DMS53 (cell line): ENCODE measurements at places on chromosomes 5 and 9.

DNA sequence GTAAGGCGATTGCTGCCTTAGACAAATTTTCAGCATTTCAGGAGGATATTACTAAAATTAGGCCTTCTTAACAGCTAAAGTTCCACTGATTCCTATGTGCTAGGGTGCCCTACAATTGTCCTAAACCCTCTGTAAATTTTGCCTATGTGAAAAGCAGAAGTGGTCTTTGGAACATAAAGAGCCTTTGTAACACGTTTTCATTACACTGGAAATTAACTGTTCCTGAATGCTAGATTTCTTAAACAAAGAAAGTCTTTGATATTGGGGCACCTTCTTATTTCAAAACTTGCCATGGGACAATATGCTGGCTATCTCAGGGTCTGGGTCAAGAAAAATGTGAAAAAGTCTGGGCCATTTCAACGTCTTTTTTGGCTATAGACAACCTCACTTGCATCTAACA, 60.4 kb upstream of the MOCS2 start:
- no peak for DNase-seq

DNA sequence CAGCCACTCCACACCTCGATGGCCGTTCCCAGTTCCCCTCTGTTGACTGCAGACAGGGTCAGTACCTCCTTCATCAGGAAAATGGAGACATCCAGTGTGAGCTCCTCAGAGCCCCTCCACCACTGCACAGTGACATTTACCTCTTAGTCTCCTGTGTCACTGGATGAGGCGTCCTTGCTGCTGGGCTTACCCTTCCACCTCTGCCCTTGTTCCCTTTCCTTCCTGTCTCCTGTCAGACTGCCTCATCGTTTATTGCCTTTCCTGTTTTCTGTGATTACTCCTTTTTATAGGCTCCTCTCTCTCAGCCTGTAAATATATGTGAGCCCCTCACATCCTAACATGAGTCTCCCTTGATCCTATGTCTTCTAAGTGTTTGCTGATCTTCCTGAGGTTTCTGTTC, 23.2 kb upstream of the SPTAN1 start:
- no peak for DNase-seq

GRCh38 chr5:167634432-167634831, 657.0 kb upstream of the WWC1 start:
- DNase-seq = no peak

DNA sequence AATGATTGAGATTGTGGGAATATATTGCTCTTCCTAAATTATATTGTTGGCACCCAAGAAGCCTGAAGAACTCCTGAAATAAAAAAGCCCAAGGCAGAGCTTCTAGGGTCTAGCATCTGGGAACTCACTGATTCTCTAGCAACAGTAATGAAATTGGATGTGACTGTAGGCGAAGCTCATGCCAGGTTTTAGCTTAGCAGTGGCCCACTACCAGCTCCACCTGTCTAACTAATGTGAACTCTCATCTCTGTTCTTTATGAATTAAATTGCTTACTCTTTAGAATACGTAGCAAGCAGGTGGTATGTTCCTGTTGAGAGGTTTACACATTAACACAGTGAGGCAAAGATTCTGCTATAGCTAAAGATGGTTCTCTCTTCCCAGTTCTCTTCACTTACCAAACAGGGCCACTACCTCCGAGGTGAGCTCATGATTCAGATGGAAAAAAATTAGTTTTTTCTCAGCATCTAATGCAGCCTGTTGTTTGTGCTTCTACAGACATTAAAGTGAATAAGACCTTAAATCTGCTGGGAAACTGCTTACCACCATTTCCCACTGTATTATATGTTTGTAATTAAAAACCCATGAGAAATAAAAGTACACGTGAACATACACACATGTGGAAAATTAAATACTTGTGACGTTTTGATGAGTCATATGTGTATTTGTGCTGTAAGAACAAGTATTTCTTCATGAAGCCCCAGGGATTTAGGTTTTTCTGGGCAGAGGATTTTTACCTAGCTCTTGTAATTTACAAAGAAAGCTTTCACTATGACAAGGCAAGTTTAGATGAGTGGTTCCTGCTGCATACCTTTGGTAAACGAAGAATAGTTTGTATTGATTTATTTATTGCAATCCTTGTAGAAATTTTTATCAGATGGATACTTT, 360.1 kb downstream of the KDM4C start:
- DNase-seq = peak; percentile 84

- DNase-seq = no peak
These were observed 4.8 kb downstream of the CCL19 start for GRCh38 chr9:34686231-34686630.

GRCh38 chr5:160458806-160459800, 37.4 kb downstream of the PTTG1 start:
- DNase-seq = no peak

DNA sequence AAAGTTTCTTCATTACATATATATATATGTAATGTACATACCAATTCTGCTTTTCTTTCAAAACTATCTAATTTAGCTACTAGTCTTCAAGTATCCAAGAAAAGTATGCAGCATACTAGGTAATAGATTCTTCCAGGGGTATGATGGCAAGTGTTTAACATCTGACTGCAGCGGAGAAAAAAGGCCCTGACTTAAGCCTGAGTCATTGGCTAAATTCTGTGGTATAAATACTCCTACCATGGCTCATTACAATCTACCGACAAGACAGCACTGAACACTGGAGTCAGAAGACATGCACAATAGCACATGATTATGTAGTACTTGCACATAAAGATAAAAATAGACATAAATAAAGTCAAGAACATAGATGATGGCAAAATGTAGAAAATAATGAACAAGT, 439.9 kb downstream of the BRINP1 start:
- DNase-seq = no peak

GRCh38 chr5:133967124-133967523, 1.3 kb downstream of the C5orf15 start:
- DNase-seq = no peak

DNA sequence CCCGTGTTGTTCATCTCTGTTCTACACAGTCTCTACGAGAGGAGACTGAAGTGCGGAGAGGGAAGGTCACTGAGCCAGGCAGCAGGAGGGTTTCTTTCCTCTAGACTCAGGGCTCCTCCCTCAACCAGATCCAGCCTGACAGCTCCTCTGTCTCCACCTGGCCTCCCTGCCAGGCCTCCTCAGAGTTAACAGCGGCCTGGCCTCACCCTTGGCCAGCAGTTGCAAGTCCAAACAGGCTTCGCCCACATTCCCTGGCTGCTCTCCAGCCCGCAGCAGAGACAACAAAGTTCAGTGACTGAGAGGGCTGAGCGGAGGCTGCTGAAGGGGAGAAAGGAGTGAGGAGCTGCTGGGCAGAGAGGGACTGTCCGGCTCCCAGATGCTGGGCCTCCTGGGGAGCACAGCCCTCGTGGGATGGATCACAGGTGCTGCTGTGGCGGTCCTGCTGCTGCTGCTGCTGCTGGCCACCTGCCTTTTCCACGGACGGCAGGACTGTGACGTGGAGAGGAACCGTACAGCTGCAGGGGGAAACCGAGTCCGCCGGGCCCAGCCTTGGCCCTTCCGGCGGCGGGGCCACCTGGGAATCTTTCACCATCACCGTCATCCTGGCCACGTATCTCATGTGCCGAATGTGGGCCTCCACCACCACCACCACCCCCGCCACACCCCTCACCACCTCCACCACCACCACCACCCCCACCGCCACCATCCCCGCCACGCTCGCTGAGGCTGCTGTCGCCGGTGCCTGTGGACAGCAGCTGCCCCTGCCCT, at the start of gene HRCT1:
HRCT1 (plus strand) TSS at position 291 of the 768 bp plus-strand sequence; CDS start at position 377, 86 bp downstream.
- DNase-seq = peak; percentile 61

- no peak for DNase-seq
These were observed 629.6 kb upstream of the DMAC1 start for GRCh38 chr9:8429157-8429556.

DNA sequence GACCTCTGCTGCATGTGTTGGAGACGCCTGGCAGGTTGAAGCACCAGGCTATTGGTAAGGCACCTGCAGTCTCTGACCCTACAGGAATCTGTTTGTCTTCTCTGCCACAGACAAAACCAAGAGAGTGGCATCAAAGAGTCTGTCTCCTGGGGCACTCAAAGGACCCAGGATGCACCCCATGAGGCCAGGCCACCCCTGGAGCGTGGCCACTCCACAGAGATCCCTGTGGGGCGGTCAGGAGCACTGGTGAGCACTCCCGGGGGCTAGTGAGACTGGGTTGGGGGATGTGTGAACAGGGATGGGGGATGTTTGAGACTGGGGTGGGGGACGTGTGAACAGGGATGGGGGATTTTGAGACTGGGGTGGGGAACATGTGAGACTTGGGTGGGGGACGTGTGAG, 240.3 kb downstream of the CACNA1B start:
- no peak for DNase-seq

- DNase-seq = no peak
These were observed 272.2 kb downstream of the KIF4B start for GRCh38 chr5:155285706-155286105.

DNA sequence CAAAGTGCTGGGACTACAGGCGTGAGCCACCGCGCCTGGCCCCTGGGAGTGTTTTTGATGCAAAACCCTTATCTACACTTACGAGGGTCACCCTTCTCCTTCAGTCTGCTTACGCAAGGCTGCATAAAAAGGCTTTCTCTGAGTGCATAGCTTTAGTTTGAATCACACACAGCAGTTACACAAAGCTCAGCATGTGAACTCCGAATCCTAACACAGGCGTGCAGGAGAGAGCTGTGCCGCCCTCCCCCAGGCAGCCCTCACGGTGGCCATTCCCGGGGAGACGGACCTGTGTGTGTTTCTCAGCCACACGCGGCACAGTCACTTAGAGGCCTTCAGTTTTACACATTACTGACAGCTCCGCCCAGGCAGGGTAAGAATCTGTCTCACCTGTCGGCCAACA, 26.7 kb downstream of the EXD3 start:
- DNase-seq = no peak

GRCh38 chr5:56409331-56410190, 176.4 kb upstream of the ANKRD55 start:
- DNase-seq = no peak

GRCh38 chr9:128421482-128421996, 882 bp downstream of the CERCAM start:
- no peak for DNase-seq

GRCh38 chr9:98365227-98365669, 109.8 kb upstream of the TBC1D2 start:
- peak; percentile 54 for DNase-seq

- DNase-seq = no peak
These were observed 1018.3 kb downstream of the CDH12 start for GRCh38 chr5:21834863-21835262.

GRCh38 chr5:424301-425110, 18.5 kb upstream of the EXOC3 start:
- no peak for DNase-seq

- DNase-seq = peak; percentile 50
These were observed 142.1 kb downstream of the EPB41L4A start for GRCh38 chr5:112276991-112277390.

GRCh38 chr5:56328753-56329560, 95.8 kb upstream of the ANKRD55 start:
- DNase-seq = peak; percentile 40

- DNase-seq = no peak
These were observed 80.7 kb downstream of the GLDC start for GRCh38 chr9:6564868-6565267.

GRCh38 chr5:79831381-79832309, 142.0 kb downstream of the CMYA5 start:
- no peak for DNase-seq

- no peak for DNase-seq
These were observed 82.9 kb downstream of the COL23A1 start for GRCh38 chr5:178507151-178507932.

- peak; percentile 89 for DNase-seq
These were observed 1.9 kb upstream of the GPBP1 start for GRCh38 chr5:57171816-57172465.

DNA sequence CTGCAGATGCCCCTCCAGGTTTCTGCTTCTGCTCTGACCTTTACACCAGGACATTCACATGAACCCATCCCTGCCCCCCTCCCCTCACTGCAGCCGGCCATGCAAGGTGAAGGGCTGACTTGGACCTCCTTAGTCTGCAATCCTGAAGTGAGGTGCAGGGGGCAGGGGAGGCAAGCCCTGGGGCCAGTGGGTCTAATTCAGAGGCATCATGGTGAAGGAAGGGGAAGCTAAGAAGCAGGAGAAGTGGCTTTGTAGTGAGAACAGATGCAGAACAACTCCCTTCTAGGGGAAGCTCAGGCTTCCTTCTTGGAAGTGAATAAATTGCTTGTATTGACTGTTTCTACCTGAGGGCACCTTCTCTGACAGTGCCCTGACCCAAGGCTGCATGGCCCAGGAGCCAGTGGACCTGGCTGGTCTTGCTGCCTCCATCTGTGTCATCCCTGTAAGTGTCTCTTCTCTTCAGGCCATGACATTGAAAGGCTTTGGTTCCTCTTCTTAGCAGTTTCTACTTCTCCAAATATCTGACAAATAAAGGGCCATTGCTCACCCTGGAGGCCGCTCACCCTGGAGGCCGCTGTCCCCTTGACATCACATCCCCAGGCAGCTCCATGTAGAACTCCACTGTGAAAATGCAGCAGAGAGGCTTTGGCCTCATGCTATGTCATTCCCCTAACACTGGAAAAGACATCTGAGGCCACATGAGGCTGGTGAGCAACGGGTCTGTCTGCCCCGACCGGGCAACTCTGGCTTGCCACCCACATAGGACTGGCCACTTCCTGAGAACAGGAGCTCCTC, 55.3 kb downstream of the GADD45G start:
- DNase-seq = no peak

- DNase-seq = peak; percentile 69
These were observed at the start of gene MPDZ for GRCh38 chr9:13279284-13280141. Gene MPDZ, minus strand, starts transcription at chr9:13279692. Its CDS starts 29,377 bp downstream, at chr9:13250315.

DNA sequence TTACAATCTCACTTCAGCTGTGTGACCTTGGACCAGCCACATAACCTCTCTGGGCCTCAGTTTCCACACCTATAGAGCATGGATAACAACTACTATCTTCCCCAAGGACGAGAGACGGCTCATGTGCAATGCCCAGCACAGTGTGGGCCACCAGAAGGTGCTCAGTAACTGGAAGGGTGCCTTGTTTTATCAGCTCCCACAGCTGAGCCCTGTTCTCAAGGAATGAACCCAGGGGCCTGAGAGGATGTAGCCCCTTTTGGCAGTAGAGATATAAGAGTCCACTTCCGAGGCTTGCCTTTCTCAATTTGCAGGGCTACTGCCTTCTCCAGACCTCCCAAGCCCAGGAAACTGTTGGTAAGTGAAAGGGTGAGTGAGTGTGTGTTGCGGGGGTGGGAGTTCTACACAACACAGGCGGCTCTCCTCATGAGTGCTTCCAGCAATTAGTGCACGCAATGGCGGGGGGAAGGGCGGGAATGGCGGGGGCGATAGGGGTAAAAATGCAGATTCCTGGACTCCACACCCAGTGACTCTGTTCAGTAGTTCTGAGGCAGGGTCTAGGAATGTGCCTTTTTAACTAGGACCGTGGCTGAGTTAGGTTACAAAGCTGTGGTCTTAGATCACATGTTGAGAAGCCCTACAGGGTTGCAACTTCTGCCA, 185.1 kb downstream of the FSTL4 start:
- DNase-seq = no peak

- DNase-seq = no peak
These were observed 232.8 kb downstream of the ARHGEF28 start for GRCh38 chr5:73858776-73859175.
